ENCODE measurements at places on chromosomes 5 and 9.

DNA sequence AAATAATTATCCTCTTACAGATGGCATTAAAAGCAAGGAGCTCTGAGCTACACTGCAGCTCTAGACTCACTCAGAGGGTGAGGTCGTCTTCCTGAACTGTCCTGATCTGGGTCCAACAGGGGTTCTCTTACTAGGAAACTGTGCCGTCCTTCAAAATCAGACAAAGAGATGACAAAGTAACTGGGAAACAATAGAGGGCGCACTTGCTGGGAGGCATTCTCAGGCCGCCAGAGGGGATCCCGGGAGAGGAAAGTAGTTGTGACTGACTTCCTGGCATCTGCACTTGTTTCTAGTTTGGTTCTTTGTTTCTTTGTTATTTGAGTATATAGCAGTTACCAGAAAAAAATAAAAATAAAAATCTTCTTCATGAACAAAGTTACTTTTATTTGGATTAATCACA lies 142.9 kb upstream of the MSX2 start:
- ATAC-seq = no peak

DNA sequence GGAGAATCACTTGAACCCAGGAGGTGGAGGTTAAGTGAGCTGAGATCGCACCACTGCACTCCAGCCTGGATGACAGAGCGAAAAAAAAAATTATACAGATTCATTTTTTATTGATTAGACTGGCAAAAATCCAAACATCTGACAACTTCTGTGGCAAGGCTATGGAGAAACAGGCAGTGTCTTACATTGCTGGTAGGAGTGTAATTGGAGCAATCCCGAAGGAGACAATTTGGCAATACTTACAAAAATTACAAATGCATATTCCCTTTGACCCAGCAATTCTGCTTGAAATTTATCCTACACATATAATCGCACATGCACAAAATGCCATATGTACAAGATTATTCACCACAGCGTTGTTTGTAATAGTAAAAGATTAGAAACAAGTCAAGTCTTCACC lies 86.8 kb downstream of the MAPKAP1 start:
- no peak for ATAC-seq

DNA sequence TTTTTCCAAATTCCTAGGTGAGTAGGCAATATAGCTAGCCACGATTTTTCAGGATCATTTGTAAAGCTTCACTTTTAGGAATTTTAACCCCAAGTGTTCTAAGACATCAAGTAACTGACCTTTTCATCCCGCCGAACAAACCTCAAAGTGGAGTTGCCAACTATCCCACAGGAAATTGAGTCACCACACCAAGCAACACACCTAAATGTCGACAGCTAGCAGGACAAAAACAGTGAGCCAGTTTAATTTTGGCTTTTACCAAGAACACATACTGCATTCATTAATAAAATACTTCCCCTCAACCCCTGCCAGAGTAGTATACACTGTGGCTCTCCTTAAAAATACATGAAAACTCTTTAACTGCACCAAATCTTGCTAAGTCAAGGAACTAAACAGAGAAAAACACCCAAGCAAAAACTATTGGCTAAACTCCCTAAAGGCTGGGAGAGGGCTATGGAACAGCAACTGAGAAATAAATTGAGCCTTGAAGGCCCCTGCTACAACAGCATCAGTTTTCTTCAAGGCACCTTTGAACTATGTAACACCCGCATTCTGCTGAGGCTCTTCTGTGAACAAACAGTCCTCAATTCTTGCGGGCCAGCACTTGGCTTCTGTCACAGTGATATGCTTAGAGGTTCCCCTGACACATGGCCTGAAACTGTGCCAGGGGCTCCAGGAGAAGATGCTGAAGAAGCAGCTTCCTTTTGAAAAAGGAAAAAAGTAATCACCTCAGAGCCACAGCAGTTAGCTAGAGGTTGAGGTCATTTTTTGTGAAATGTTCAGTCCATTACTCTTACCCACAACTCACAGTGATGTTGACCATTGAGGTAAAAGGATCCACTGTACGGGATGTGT lies 459.6 kb downstream of the RAB3C start:
- ATAC-seq = no peak

GRCh38 chr9:136516191-136516654 lies 29.6 kb downstream of the NOTCH1 start:
- no peak for ATAC-seq

DNA sequence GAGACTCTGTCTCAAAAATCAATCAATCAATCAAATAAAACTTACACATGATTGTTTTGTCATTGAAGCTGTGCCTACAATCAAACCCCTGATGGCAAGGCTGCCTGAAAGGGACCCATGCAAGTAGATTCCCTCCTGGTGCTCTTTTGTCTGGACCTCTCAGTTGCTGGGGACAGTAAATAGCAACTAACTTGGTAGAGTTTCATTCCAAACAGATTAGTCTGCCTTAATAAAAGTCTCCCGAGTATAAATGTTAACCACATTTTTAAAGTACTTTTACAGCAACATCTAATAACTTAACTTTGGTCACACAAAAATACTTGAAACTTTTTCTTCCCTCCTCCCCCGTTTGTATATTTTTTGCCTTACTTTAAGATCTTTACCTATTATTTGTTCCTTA lies 105.5 kb downstream of the FEM1C start:
- no peak for ATAC-seq

DNA sequence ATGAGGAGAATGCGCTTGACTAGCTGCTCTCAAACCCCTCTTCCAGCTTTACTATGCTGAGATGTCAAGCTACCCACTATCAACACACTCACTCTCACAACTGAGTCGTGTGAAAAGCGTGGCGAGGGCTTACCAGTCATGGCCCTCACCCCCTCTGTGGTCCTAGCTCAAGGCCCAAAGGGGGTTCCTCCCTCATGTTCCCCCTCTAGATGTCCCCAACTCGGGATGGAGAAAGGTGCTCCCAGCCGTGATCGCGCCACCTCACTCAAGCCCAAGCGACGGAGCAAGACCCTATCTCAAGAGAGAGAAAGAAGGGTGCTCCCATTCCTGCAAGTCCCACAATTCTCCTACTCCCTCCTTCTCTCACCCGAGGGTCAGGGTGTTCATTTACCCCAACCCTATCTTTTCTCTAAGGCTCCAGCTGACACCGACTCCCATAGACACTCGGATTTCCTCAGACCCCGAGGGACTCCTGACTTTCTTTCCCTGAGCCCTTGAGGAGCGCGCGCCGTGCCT lies 559 bp downstream of the SLC38A9 start:
- ATAC-seq = peak; percentile 1

DNA sequence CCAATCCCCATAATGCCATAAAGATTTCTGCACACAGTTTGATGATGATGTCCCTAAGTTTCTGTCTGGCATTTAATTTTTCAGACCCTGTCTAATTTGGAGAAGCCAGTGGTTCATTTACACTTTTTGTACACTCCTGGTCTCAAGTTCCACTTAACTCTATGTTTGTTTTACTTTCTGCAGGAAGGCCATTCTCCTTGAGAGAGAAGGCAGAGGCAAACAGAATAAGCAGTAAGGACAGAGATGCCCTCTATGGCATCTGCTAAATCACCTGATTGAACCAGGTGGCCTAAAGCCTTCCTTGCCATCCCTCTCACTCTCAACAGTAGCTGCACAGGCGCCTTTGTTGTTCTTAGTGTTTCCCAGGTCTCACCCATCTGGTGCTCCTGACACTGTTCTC lies 86.1 kb upstream of the LRRTM2 start:
- ATAC-seq = no peak

DNA sequence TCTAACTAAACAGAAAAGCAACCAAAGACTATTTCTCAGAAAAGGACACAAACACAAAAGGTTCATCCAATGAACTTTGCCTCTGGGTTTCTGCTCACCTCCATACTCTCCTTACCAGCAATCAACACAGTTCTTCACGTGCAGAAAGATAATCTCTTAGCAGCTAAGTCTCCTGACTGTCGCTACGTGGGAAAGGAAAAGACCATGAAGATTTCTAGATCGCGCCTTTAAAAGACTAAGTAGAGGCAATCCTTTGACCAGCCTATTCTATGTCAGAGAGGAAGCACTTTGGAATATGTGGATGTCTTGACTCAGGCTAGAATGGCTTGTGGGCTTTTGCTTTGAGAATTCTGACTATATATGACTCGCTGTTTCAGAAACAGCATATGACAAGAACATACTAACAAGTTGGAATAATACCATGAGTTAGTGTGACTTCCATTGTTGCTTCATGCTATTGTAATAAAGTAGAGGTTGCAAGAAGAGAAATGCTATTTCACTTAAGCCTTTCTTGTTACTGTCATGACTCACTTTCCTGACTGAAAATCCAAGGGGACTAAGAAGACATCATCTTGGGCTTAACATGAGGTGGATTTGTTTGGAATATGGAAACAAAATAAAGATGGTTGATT lies 339.5 kb upstream of the RFX3 start:
- ATAC-seq = no peak

- no peak for ATAC-seq
Measured at GRCh38 chr5:125041798-125042197, 295.4 kb upstream of the ZNF608 start.

- ATAC-seq = no peak
Measured at GRCh38 chr5:169649486-169649885, 12.4 kb downstream of the DOCK2 start.

GRCh38 chr5:131209175-131209505 lies 38.4 kb downstream of the LYRM7 start:
- ATAC-seq = no peak

GRCh38 chr9:129109537-129109903 lies 1.1 kb downstream of the CRAT start:
- ATAC-seq = peak; percentile 28

- ATAC-seq = no peak
Measured at GRCh38 chr5:132761321-132762240, 14.4 kb downstream of the CCNI2 start.

DNA sequence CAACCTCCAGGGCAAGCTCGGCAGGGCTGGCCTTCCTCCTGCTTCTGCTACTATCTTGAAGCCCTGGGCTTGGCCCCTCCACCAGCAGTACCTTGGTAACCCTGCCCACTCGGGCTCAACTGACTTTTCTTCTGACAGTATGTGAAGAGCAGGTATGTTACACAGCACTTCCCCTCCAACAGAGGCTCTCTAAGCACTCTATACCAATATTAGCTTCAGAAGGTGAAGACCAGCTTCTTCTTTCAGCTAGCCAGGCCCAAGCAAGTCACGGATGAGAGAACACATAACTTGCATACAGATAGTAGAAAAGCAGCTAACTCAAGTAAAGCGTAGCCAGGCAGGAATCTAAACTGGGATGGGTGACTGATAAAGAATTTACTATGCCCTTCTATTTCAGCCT lies 64.3 kb downstream of the FEM1C start:
- no peak for ATAC-seq

DNA sequence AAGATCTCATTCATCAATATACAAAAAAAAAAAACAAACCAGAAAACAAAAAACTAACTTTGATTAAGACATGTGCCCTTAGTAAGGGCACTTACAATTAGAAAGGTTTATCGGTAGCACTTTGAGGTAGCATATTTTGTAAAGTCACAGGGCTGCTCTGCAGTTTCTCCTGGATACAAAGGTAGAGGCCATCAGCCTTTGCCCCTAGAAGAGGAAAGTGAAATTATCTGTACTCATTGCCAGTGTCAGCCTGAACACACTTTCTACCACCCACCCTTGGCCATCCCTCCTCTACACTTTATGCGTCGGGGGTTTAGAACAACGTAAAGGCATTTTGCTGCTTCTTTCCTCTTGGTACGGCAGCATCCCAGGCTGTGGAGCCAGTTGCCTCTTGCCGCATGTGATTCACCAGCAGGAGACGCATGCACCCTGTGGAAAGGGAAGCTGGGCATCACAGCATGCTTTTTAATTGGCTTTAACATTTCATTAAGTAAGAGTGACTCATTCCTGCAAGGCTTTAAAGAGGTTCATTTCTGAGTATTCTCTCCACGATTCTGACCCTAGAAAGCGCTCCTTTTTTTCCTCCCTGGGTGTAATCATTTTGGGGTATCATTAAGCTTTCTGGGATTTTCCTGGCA lies 84.6 kb downstream of the CEMIP2 start:
- ATAC-seq = no peak

DNA sequence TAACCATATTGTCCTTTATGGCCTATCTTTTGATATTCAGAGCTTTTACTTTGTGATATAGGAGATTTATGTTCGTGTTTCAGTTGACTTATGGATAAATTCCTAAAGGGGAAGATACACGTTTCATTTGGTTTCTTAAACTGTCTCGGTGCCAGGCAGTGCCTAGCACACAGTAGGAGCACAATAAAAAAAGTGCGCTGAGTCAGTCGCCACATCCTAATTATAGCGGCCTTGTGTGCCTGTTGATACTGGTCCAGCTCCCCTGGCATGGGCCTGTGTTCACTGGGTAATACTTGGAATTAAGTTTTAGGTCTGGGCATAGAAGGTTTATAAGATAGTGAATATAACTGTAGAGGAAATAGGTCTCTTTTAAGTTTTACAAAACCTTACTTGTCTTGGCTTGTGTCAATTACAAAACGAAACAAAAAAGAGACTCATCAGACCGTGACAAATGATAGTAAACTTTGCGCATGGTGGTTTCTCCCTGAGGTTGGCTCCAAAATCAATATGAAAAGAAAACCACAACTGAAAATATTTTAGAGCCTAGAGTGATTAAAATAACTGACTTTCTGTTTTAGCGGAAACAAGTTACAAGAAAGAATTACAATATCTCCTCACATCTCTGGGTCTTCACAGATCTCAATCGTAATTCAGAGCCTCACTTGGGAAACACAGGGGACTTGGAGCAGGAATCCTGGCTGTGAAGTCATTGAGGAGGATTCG lies 84.8 kb downstream of the MVB12B start:
- no peak for ATAC-seq

DNA sequence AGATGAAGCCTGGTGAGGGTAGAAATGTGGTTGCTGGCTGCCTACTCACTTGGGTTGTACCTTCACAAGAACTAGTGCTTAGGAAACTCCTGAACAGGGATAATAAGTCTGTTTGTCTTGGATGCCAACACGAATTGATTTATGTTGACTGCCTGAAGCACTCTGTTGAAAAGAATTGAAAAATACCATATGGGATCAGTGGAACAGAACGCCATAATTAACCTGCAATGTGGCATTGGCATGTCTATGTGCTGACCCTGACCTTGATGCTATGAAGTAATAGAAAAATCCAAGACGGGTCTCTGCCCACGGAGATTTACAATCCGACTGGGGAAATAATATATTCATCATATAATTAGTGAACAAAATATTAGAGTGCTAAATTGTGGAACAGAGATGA lies 10.5 kb downstream of the LIX1 start:
- ATAC-seq = no peak

GRCh38 chr9:126650404-126651341 lies 36.9 kb downstream of the LMX1B start:
- ATAC-seq = no peak

DNA sequence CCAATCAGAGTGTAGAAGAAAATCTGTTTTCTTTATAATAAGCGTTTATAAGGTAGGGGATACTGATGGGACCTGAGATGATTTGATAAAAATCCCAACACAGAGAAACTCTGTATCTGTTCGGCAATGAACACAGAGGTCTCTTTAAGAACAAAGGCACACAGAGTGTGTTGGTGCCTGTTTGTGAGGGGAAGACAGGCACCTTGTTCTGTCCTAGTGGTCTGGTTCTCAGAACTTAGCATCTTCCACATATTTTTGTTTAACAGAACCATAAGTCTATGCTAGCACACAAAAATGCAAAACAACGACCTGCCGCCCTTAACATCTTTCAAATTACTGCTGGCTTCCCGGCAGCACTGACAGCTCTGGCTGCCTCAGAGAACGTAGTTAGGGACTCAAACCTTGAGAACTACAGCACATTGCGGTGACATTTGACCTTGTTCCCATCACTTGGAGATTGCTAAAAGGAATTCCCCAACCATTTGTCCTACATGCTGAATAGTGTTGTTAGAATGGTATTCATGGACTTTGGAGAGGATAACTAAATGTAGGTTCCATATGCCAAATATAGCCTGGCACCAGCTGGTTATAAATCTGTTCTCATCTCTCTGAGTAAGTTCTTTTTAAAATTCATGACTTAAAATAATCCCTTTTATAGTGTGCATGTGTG lies 871.7 kb upstream of the TYRP1 start:
- ATAC-seq = no peak
